ENCODE measurements at places on chromosomes 1 and 21. TPM values are rescaled to one million over a fixed set of nuclear protein-coding genes. Genes with fewer than 3 reads are reported as not detected.
A peak's percentile ranks its signal among the peaks of the same experiment; 100 is the strongest.

GRCh38 chr1:7341145-7341905, 429.8 kb upstream of the VAMP3 start:
- DNase-seq: no peak

DNA sequence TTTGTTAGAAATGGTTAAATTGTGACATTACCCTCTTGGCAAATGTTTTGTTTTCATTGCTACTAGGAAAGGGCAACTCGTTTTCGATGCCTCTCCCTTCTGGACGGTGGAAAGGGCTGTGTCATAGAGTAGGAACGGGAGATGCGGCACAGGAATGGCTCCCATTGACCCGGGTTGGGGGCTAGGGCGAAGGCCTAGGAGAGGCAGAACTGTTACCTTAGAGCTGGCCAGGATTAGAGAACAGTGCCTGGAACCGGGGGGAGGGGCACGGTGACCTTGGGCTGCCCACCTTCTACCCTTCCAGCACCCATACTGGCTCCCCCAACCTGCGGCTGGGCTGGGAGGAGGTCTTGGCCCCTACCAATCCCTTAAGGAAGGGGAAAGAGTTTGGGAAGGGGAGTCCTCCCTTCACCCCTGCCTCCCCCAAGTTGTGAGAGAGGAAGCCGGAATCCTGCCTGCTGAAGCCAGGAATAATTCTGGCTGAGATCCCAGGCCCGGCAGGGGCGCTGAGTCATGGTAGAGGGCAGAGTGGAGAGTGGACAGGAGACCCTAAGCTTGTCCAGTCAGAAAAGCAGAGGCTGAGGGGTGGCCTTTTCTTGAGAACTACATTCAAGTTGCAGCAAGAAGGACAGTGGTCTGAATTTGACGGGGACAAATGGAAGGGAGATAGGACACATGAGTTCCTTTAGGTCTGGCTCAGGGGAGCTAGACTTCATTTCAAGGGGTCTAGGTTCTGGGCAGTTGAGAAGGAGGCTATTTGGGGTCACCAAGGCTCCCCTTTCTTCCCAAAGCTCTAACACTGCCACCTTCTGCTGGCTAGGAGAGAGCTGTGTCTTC, 8.2 kb downstream of the LMNA start:
- peak; percentile 80 for DNase-seq

The ATAD3B gene
- 19.5 TPM for polyA plus RNA-seq

The SPRR2A gene
- polyA plus RNA-seq: not detected

DNA sequence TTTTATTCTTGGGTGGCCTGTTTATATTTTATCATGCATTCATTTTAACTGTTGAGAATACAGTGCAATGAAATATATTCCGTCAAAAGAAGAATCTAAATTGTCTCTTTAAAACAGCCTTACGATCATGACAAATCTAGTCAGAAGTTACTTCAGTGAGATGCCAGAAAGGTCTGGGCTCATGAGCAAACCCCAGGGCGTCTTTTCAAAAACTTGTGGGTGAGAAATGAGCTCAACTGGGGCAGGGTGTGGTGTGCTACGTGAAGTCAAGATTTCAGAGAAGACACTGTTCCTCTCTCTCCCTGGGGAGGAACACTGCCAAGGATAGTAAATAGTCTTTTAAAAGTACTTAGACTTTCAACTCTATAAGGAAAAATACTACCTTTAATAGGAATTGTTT, 13.4 kb upstream of the UAP1 start:
- no peak for DNase-seq

DNA sequence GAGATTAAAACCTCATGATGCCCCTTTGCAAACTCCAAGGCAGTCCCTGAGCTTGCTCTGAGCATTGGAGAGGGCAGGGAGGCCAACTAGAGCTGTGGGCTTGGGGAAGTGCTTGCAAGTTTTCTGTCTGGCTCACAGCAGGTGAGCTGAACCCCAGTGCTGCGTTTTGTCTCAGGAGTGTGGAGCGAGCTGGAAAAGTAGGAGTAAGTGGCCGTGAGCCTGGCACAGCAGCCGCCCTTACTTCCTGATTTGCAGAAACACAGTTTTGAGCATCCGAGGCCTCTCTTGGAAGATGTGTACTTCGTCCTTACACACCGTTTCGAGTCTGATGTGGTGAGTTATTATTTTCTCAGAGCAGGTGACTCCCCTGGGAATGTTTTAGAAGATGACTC, 221.2 kb upstream of the C1orf174 start:
- DNase-seq: no peak

- no peak for DNase-seq
Measured at GRCh38 chr1:8595941-8596340, 221.5 kb downstream of the RERE start.

The UBL4B gene
- polyA plus RNA-seq: not detected

DNA sequence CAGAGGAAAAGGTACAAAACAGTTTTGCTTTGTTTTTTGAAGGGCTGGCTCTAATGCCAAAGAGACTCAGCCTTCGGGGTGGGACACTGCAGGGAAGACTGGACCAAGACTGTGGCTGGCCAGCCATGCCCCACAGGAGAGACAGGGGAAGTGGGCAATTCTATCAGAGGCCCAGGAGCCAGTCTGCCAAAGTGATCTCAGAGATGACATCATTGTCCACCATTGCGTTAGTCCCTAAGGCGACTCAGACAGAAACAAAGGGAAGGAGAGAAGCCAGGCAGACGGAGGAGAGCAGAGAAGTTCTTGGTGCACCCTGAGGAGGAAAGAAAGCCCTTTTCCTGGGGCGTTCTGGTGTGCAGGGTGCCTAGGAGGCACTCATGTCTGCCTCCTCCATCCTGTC, 26.4 kb downstream of the OPTC start:
- no peak for DNase-seq

GRCh38 chr1:10598389-10598702, 123.6 kb downstream of the PEX14 start:
- DNase-seq: no peak

DNA sequence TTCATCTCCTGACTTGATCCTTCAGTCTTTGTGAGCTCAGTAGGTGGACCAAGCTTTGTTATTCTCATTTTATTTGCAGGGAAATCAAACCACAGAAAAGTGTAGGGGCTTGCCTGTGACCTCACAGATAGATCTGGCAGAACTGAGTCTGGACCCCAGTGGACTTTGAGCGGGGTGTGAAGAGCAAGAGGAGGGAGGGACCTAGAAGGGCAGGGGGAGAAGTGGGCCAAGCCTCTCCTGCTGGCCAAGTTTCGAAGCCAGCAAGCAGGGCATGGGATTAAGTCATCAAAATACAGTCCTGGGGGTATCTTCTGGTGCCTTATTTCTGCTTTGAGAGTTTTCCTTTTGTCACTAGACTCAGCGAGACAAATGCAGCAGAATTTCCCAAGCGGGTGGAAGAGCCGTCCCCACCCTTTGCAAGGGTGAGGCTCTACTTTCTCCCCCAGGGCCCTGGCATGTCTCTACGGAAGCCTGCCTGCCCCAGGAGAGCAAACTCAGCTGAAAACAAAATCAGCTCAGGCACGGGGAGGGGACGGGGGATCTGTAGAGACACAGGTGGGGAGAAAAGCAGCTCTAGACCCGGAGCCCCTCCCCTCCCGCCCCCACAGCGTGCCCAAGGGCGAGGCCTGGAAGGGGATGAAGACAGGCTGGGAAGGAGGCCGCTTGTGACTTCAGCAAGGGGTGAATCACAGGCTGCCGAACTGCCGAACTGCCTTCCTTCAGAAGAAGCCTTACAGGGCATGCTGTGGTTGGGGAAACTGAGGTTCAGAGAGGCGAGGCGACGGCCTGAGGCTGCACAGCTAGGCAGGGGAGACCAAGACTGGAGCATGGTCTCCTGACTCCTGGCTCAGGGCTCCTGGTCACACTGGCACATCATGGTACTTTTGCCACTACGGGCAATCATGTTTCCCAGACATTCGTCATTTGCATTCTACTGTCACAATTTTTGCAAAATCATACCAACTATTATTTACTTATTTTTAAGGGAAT, 19.2 kb downstream of the PKP1 start:
- DNase-seq: no peak

All from left kidney (tissue), 8 donors.